ENCODE measurements at places on chromosomes 16 and 17.

- no peak for DNase-seq
Measured at GRCh38 chr17:13154398-13154797, 136.6 kb upstream of the ELAC2 start.

DNA sequence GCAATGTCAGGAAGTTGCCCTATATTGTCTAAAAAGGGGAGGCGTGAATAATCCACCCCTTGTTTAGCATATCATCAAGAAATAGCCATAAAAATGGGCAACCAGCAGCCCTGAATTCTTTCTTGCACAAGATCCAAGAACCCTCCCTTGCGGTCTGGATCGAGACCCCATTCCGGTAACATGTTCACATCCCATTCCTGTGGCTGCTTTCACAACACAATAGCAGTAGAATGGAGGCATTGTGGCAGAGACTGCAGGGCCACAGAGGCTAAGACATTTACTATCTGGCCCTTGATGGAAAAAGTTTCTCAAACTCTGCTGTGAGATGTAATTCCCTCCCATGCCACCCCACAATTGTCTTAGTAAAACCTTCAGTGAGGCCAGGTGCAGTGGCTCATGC is 73.2 kb downstream of the RMI2 start:
- DNase-seq: no peak

DNA sequence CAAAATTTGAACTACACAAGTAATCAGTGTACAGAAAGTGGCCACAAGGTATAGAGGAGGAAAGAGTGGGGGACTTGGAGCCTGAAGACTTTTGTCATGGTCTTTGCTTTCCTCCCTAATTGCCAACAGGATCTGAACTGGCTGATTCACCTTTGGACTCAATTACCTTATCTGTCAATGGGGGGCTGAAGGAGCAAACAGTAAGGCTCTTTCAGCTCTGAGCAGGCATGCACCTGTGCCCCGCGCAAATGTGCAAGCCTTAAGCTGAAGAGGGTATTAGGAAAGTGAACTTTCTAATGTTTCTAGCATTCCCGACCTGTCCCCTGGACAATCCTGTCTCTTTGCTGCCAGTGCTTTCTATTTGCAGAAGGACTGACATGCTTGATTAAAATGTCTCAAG is 302.7 kb downstream of the CA10 start:
- DNase-seq: no peak

- no peak for DNase-seq
Measured at GRCh38 chr16:2253293-2253692, 1.9 kb upstream of the ECI1 start.

- DNase-seq: no peak
Measured at GRCh38 chr16:15924996-15925395, 24.4 kb upstream of the ABCC1 start.

DNA sequence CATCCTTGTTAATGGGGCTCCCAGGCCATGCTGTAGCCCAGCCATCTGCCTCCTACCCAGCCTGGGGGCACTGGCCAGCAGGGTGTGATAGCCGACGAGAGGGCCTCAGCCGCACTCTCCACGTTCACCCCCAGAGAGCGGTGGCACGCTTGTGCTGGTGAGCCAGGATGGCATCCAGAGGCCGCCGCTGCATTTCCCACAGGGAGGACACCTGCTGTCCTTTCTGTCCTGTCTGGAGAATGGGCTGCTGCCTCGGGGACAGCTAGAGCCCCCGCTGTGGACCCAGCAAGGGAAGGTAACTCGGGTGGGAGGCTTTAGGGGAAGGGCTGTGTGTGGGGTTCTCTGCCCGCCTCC is 27.4 kb downstream of the SGSM2 start:
- DNase-seq: no peak

DNA sequence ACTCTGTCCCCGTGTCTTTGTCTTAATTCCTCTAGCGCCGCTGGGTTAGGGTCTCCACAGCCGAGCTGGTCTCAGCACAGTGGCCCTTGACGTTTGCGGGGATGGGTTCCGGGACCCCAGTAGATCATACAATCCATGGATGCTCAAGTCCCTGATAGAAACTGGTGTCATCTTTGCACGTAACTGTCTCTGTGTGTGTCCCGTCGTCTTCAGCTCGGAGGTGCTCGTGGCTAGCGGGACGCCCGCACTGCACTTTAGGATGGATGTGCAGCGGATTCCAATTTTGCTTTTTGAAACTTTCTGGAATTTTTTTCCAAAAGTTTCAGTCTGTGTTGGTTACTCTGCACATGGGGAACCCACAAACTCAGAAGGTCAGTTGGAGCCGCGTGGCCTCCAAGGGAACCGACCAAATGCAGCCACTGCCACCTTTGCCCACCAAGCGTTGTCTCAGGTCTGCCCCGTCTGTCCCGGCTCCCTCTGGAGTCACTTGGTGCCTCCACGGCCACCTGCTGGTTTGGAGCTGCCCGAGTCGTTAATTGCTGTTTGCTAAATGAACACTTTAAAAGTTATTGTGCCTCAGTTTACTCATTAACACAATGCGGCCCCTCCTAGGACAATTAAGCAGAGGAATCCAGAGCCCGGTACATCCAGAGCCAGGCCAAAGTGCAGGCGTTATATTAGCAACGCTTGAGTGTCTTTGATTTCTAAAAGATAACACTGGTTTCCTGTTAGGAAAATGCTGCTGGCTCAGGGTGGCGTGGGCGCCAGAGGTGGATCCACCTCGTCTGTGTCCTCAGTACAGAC is 5.3 kb upstream of the DPEP1 start:
- DNase-seq: no peak

GRCh38 chr16:31092330-31092729 is 2.3 kb downstream of the VKORC1 start:
- DNase-seq: no peak

- DNase-seq: no peak
Measured at GRCh38 chr17:76537288-76537577, 276 bp downstream of the CYGB start.

GRCh38 chr16:3047387-3047720 is 993 bp downstream of the MMP25 start:
- DNase-seq: no peak

DNA sequence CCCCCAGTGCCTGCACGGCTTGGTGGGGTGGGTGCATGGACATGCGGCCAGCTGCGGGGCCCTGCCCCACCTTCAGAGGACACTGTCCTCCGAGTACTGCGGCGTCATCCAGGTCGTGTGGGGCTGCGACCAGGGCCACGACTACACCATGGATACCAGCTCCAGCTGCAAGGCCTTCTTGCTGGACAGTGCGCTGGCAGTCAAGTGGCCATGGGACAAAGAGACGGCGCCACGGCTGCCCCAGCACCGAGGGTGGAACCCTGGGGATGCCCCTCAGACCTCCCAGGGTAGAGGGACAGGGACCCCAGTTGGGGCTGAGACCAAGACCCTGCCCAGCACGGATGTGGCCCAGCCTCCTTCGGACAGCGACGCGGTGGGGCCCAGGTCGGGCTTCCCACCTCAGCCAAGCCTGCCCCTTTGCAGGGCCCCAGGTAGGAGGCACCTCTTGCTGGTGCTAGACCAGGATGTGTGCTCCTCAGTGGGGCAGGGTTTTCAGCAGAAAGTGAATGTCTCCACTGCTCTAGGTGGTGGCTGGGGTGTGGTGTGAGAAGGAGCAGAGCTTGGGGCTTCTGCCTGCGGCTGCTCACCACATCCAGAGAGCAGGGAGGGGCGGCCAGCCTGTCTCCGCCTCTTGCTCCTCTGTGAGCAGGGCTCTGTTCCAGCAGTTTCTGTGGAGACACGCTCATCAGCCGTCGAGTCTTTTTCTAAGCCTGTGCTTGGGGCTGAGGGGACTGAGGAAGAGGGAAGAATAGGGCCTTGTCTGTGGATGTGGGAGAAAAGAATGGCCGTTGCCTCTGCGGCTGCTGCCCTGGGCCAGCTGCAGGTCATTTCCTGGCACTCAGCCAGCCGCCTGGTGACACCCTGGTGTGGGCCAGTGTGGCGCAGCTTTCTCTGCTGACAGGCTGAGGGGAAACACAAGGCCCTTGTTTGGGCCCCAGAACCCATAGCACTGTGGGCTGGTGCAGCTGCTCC is 2.2 kb downstream of the ZNF276 start:
- no peak for DNase-seq

DNA sequence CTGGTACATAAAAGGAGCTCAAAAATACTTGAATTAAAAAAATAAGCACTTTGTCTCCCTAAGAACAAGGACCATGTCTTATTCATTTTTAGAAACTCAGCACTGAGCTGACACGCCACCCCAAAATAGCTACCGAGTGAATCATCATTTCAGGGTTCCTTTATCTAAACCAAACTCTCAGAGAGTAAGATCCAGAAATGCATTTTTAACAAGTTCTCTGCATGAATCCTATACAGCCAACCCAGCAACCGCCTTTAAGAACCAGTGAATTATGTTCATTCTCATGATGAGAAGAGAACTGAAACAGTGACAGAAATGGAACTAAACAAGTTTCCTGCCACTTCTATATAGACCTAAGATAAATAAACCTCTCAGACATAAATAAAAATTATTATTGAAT is 8.7 kb downstream of the C16orf87 start:
- no peak for DNase-seq

GRCh38 chr16:80002261-80002660 is 401.7 kb upstream of the MAF start:
- no peak for DNase-seq

DNA sequence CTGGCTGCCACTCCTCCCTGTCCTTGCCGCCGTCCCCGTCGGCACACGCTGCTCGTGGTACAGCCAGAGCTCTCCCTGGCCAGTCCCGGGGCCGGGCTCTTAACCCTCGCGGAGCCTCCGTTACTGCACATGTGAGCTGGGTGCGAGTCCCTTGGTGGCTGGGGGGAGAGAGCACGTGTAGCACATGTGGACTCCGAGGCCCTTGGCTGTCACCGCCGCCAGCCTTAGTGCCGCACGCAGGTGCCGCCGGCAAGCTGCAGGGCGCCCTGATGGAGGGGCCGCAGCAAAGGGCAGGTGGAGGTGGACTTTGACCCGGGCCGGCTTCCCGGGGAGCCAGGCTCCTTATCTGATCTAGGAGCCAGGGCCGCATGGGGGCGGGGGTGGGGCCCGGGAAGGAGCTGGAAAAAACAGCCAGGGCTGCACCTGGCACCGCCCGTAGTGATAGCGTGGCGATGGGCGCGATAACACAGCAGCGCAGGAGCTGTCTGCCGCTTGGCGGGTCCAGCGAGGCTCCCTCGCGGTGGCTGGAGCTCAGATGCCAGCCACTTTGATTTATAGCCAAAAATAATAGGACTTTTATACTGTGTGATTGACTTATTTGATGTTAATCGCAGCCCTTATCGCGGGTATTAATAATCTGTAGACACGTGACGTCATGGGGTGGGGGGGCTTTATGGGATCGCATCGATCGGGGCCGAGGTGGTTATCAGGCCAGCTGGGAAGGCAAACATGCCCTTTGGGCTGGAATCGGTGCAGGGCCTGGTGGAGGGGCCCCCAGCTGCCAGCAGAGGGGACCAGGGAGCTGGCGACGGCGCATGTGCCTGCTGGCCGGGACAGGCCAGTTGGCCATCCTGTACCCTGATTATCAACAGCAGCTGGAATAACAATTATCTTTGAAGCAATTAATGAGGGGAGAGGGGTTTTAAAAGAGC is 35.1 kb downstream of the ZFPM1 start:
- no peak for DNase-seq

DNA sequence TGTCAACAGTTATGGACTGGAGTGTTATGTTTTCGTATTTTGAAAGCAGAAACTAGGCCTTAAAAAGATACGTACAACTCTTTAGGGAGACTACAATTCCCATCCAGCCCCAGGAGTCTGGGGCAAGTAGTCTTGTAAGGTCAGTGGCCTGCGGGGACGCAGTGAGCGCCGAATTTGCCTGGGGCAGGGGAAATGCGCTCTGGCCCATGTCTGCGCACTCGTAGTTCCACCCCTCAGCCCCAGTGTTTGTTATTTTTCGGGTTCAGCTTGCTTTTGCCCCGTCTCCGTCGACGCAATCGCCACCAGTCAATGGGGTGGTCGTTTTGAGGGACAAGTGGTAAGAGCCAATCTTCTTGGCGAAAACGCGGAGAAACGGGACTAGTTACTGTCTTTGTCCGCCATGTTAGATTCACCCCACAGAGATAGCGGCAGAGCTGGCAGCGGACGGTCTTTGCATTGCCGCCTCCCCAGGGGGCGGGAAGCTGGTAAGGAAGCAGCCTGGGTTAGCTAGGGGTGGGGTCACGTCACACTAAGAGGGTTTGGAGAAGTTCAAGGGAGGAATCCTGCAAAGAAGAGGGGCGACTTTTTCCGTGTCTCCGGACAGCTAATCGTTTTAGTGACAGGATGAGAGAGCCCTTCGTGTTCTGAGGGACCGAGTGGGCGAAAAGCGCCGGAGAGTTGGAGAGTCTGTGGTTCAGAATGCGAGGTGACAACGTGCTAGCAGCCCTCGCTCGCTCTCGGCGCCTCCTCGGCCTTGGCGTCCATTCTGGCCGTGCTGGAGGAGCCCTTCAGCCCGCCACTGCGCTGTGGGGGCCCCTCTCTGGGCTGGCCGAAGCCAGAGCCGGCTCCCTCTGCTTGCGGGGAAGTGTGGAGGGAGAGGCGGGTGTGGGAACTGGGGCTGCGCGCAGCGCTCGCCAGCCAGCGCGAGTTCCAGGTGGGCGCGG is 1.1 kb upstream of the BRCA1 start:
- DNase-seq: no peak

DNA sequence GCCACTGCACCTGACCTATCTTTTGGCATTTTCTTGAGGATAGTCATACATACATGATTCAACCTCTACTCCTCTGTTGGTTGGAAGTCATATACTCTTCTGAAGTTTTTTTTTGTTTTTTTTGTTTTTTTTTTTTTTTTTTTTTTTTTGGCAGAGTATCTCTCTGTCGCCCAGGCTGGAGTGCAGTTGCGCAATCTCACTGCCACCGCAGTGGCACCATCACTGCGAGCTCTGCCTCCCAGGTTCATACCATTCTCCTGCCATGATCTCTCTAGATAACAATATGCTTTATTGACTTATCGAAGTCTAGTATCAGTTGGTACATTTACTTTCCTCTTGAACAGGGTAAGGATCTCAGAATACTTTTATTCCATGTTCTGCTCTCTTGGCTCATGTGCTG is 224.2 kb upstream of the WSCD1 start:
- no peak for DNase-seq

- DNase-seq: no peak
Measured at GRCh38 chr17:4858068-4858881, 25.1 kb downstream of the MINK1 start.

GRCh38 chr17:21458054-21458453 is 81.9 kb downstream of the KCNJ12 start:
- no peak for DNase-seq

- DNase-seq: no peak
Measured at GRCh38 chr17:77772899-77773358, 185.6 kb upstream of the TNRC6C start.

DNA sequence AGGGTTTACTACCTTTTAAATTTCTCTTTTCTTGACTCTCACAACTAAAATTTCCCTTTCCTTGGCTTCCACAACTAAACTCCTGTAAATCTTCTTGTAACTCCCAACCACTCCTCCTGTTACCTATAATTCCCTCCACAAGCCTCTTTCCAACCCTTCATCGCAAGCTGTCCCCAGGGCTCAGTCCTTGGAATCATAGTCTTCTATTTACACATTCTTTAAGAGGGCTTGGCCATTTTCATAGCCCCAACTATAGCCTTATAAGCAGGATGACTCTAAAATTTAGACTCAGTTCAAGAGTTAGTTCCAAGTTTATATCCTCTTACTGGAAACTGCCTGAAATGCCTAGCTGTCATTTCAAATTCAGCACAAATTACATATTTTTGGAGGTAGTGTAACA is 23.9 kb downstream of the GLG1 start:
- no peak for DNase-seq

Measured in NCI-H1417 treated with DMSO at 0.1 percent for 48 hours (cell line).